ENCODE measurements at places on chromosomes 12 and 14. TPM values are rescaled to one million over a fixed set of nuclear protein-coding genes. Genes with fewer than 3 reads are reported as not detected.

C12orf75 gene
- 63.7 TPM for total RNA-seq

TRMT5 gene
- 21.1 TPM for total RNA-seq

PLEKHH1 gene
- 2.0 TPM for total RNA-seq

ZBTB39 gene
- 8.7 TPM for total RNA-seq

CCDC197 gene
- total RNA-seq, result not detected

TCL1A gene
- not detected for total RNA-seq

A2M gene
- total RNA-seq, result not detected

CLEC1A gene
- not detected for total RNA-seq

NDUFA12 gene
- 142 TPM for total RNA-seq

TMTC1 gene
- total RNA-seq, result not detected

ENDOU gene
- not detected for total RNA-seq

HOXC6 gene
- not detected for total RNA-seq

FLRT2 gene
- not detected for total RNA-seq

KIF26A gene
- 0.32 TPM for total RNA-seq

IL26 gene
- 1.2 TPM for total RNA-seq

KRT8 gene
- not detected for total RNA-seq

RBMS2 gene
- 5.1 TPM for total RNA-seq

FOXM1 gene
- 75.9 TPM for total RNA-seq

SERPINA3 gene
- not detected for total RNA-seq

HOXC12 gene
- total RNA-seq, result not detected

IFNG gene
- 499 TPM for total RNA-seq

ADCY4 gene
- 1.3 TPM for total RNA-seq

KLHL33 gene
- total RNA-seq, result 0.06 TPM

VASH1 gene
- total RNA-seq, result 5.1 TPM

NTF3 gene
- total RNA-seq, result not detected

SERPINA4 gene
- not detected for total RNA-seq

ALG10 gene
- 26.9 TPM for total RNA-seq

NKX2-1 gene
- total RNA-seq, result not detected

MIPOL1 gene
- not detected for total RNA-seq

HCAR2 gene
- not detected for total RNA-seq

BCL11B gene
- total RNA-seq, result 31.3 TPM

GPX2 gene
- not detected for total RNA-seq

DENND5B gene
- not detected for total RNA-seq

LRTM2 gene
- total RNA-seq, result not detected

PMEL gene
- total RNA-seq, result 0.50 TPM

FAM181A gene
- not detected for total RNA-seq

RHEBL1 gene
- total RNA-seq, result 12.9 TPM

KIF5A gene
- total RNA-seq, result 2.0 TPM

RFLNA gene
- not detected for total RNA-seq

INHBE gene
- total RNA-seq, result 1.2 TPM

TIMM9 gene
- 79.8 TPM for total RNA-seq

LMO3 gene
- not detected for total RNA-seq

SCNN1A gene
- 1.4 TPM for total RNA-seq

NEUROD4 gene
- not detected for total RNA-seq

ERO1A gene
- total RNA-seq, result 130 TPM

SMIM41 gene
- total RNA-seq, result not detected

CLEC2A gene
- not detected for total RNA-seq

PPP1R1A gene
- not detected for total RNA-seq

BHLHE41 gene
- not detected for total RNA-seq

All from activated CD8-positive, alpha-beta memory T cell treated with anti-CD3 and anti-CD28 coated beads for 36 hours (primary cell).